ENCODE measurements at places on chromosomes 5 and 9.

DNA sequence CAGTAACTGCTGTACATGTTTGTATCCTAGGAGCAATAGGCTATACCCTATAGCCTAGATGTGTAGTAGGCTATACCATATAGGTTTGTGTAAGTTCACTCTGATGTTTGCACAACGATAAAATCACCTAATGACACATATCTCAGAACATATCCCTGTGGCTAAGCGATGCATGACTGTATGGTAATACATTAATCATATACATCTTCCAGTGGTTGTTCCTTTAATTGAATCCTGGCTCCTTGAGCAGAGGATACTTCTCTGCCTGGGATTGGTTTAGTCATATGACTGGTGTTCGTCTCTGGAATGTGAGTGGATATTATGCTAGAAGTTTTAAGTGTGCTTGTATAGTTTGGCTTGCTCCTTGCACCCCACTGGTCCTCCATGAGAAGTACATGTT lies 425.8 kb downstream of the MAN2A1 start:
- no peak for DNase-seq

DNA sequence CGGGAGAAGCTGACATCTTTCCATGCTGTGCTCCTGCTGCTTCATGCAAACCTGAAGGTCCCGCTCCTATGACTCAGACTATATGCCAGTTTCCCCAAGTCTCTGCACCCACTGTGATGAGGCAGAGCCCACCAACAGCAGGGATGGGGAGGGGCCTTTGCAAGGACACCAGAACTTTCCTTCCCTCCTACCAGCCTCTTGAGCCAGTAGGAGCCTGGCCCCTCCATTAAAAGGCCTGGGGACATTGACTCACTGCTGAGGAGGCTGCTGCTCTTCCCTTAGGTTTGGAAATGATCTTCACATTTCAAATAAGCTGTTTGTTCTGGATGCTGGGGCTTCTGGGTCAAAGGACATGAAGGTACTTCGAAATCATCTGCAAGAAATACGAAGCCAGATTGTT lies 26.1 kb upstream of the CTSL start:
- DNase-seq: no peak

DNA sequence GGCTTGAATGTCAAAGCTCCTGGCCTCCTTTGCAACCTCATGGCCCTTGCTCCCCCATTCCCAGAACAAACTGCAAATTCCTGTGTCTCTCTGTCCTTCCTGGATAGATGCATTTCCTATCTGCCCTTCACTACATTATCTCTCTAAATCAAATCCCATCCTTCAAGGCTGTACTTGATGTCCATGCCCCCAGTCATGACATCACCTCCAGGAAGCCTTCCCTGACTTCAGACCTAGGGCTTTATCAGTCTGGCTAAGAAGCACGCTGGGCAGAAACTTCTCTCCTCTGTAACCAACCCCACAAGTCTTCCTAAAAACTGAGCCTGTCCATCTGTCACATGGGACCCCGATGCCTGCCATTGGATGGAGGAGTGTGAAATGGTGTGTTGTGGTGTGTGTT lies 25.7 kb upstream of the TNIP1 start:
- DNase-seq: no peak

DNA sequence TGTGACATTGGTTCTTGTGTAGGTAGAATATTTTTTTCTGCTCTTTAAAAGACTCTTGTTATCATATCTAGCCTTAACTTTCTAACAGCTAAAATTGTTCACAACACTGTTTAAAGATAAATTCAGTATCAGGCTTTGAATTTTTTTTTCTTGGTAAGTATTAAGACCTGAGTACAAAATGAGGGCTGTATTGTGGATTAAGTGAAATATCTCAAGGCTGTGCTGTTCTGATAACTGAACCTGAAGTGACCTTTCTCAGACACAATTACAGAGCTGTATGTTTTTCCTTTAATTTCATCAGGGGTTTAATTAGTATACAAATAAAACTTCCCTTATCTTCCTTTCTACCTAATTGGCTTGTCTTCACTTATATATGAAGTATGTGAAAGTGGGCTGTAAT lies 290.5 kb downstream of the CCDC171 start:
- no peak for DNase-seq

DNA sequence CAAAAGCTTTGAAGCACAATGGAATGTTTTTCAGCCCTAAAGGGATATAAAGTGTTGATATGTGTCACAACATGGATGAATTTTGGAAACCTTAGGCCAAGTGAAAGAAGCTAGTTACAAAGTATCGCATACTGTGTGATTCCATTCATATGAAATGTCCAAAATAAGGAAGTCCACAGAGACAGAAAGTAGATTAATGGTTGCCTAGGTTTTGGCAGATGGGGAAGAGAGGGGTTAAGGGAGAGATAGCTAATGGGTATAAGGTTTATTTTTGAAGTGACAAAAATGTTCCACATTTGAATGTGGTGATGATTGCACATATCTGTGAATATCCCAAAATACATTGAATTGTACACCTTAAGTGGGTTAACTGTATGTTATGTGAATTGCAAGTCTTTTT lies 57.5 kb upstream of the MCCC2 start:
- DNase-seq: no peak

DNA sequence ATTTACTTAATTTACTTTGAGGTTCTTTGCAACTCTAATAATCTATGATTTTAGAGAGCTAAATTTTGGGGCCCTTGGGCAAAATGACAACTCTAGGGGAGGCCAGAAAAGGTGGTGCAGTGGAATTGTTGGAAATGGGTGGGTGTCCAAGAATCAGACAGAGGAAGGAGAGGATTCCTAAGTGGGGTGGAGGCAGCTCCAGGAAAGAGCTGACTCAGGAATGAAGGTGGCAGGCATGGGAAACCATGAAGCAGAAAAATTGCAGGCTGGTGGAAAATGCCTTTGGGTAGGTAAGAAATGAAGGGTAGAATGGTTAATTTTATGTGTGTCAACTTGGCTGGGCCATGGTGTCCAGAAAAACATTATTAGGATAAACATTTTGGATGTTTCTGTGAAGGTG lies 248.5 kb upstream of the TUT7 start:
- no peak for DNase-seq

DNA sequence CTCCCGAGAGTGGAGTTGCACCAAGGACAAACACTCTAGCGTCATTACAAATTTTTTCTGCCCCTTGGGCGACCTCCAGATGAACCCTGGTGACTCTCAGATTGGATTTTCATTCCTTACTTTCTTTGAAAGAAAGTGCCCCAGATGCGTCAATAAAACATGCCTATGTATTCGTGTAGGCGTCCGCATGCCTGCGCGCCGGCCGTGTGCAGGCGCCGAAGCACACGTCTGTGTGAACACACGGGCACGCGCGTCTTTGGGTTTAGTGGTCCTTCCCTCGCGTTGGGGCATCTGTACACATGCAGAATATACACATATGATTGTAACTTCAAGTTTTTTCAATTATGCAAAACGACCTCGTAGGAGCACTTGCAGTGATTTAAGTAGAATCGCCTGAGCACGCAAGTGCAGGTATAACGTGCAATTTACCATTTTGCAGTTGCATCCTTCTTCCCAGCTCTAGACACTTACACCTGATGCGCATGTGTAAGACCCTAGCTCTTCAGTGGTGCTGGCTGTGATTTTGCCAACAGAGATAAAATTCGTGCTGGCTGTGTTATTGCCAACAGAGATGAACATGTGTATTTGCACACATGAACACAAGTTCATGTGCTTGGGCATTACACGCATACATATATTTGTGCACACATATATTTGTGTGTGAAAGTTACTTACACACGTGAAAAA lies 1.9 kb upstream of the LHX2 start:
- DNase-seq: no peak

GRCh38 chr9:99055384-99055783 lies 49.5 kb upstream of the TGFBR1 start:
- DNase-seq: no peak

DNA sequence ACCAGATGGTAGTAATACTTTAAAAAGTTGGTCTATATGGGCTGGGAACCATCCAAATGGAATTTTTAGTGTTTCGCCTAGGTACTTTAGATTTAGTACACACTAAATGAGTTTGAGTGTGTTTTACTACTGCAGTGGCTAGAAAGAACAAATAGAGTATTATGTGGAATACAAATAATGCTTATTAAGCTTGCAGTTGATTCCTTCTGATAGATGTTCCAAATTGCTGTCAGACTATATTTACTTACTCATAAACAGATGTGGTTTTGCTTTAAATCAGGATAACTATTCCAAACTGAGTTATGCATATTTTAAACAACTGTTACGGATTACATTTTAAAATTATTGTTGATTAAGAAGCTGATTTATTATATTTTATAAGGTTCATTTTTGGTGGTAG lies 103.3 kb downstream of the ZSWIM6 start:
- DNase-seq: no peak
